ENCODE measurements at places on chromosomes 6 and 20. TPM values are rescaled to one million over a fixed set of nuclear protein-coding genes. Genes with fewer than 3 reads are reported as not detected.

GRCh38 chr6:130143709-130144108 lies 79.0 kb downstream of the SAMD3 start:
- DNase-seq, result no peak

The LY86 gene
- 2.1 TPM for total RNA-seq

The CCM2L gene
- 0.72 TPM for total RNA-seq

- no peak for DNase-seq
Measured at GRCh38 chr20:46708172-46708860, 1.1 kb upstream of the SLC2A10 start.

DNA sequence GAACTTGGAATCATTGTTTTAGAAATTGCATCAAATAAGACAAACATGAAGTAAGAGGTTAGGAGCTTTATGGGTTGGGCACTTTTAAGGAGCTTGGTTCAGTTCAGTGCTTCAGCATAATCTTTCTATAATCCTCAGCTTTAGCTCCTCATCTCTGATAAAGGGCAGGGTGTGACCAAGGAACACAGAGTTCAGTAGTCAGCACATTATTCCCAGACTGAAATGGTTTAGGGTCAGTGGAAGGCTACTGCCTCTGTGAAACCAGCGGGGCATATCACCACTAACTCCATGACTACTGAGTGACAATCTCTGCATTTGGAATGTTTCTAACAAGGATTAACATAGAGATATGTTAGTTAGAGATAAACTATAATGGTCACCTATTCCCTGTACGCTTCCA lies 36.9 kb downstream of the CRYBG1 start:
- no peak for DNase-seq

The PRR18 gene
- total RNA-seq, result not detected

DNA sequence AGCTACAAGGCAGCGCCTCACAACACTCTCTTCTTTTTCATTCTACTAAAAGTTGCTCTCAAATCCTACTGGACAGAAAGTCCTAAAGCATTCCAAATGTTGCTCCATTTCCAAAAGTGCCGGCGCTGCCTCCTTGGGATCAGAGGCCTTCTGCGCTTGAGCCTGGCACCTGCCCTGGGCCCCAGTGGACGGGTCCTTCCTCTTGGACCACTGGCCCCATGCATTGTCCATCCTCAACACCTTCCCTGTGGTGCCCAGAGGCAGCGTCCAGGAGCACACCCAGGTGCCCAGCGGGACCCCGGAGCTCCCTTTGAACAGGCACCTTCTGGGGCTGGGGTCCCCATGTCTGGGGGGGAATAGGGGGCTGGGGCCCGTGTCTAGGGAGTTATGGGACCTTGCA lies 205.2 kb downstream of the ERMARD start:
- peak; percentile 80 for DNase-seq

DNA sequence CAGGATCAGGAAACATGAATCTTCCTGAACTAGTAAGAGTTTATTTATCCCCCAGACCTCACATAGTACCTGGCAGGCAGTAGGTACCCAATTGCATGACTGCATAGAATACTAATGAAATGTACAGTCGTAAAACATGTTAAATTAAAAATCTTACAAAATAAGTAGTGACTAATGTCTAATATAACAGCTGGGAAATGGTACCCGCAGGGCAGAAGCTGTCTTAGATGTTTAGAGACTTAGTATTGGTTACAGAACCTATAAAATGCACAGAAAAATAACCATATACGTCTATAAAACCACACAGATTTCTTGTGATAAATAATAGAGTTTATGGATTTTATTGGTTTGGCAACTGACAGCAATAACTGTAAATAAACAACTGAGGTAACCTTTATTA lies 139.1 kb upstream of the GMDS start:
- no peak for DNase-seq

The NKX2-4 gene
- total RNA-seq, result not detected

GRCh38 chr6:11368760-11369159 lies 136.3 kb upstream of the NEDD9 start:
- DNase-seq, result no peak

GRCh38 chr6:52749556-52750152 lies 13.6 kb downstream of the GSTA2 start:
- DNase-seq, result no peak

The LTB gene
- total RNA-seq, result 1.1 TPM

The ANKRD6 gene
- 5.4 TPM for total RNA-seq

The CLPSL2 gene
- not detected for total RNA-seq

- no peak for DNase-seq
Measured at GRCh38 chr6:108531332-108531731, 29.4 kb upstream of the FOXO3 start.

DNA sequence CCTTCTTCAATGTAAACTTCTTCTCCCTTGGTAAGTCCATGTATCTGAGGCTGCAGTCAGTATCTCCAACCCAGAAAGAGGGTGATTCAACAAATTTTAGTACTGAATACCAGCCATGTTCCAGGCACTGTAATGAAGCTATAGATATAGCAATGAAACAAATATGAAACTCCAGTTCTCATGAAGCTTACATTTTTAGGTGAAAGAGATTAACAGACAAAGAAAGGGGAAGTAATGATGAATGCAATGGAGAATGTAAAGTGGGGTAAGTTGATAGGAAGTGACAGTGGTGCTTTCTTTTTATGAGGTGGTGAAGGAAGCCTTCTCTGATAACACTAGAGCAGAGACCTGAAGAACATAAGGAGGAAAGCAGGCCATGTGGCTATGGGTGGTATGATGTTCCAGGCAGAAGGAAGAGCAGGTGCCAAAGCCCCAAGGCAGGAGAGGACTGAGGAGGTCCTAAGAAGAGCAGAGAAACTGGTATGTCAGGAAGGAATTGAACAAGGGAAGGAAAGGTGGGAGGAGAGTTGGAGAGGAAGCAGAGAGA lies 143.6 kb downstream of the TFAP2B start:
- no peak for DNase-seq

- DNase-seq, result peak; percentile 27
Measured at GRCh38 chr6:144036064-144036834, 28.2 kb upstream of the PLAGL1 start.

- peak; percentile 34 for DNase-seq
Measured at GRCh38 chr6:5302995-5303622, 41.8 kb downstream of the FARS2 start.

GRCh38 chr6:75512591-75512990 lies 19.0 kb upstream of the FILIP1 start:
- DNase-seq, result no peak

The CTAGE9 gene
- total RNA-seq, result not detected

GRCh38 chr20:1888796-1889463 lies 6.3 kb upstream of the SIRPA start:
- DNase-seq, result no peak

- peak; percentile 67 for DNase-seq
Measured at GRCh38 chr6:75210885-75211739, 5.3 kb upstream of the COL12A1 start.

The JAG1 gene
- total RNA-seq, result 238 TPM

- no peak for DNase-seq
Measured at GRCh38 chr6:131581523-131581922, 8.5 kb downstream of the ARG1 start.

The EYS gene
- total RNA-seq, result not detected

The MMS22L gene
- total RNA-seq, result 3.5 TPM

The PPIL6 gene
- 2.8 TPM for total RNA-seq

DNA sequence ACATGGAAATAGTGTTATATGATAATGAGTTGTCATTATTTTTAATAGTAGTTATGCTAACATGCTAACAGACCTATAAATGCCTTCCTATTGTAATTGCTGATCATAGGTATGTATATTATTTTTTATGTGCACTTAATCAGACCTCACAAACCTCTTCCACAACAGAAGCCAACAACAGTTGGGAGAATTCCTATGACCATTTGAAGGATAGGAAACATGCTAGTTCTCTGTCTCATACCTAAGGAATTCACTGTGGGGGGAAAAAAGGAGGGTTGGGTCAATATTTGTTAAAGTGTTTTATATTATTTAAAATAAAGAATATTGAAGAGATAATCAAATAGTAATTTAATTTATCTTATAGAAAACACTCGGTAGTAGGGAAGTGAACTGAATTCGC lies 990.9 kb downstream of the EPHA7 start:
- DNase-seq, result no peak

The RFX6 gene
- total RNA-seq, result not detected

The NT5E gene
- 12.8 TPM for total RNA-seq

- no peak for DNase-seq
Measured at GRCh38 chr20:41393705-41394066, 27.1 kb upstream of the EMILIN3 start.

The MRPL18 gene
- total RNA-seq, result 59.5 TPM

The BPIFB1 gene
- total RNA-seq, result not detected

The SERPINB1 gene
- total RNA-seq, result 12.6 TPM

The GPR6 gene
- not detected for total RNA-seq

GRCh38 chr6:4503700-4504099 lies 272.5 kb upstream of the CDYL start:
- DNase-seq, result no peak

The CGA gene
- 1.4 TPM for total RNA-seq

The FUCA2 gene
- total RNA-seq, result 11.4 TPM

DNA sequence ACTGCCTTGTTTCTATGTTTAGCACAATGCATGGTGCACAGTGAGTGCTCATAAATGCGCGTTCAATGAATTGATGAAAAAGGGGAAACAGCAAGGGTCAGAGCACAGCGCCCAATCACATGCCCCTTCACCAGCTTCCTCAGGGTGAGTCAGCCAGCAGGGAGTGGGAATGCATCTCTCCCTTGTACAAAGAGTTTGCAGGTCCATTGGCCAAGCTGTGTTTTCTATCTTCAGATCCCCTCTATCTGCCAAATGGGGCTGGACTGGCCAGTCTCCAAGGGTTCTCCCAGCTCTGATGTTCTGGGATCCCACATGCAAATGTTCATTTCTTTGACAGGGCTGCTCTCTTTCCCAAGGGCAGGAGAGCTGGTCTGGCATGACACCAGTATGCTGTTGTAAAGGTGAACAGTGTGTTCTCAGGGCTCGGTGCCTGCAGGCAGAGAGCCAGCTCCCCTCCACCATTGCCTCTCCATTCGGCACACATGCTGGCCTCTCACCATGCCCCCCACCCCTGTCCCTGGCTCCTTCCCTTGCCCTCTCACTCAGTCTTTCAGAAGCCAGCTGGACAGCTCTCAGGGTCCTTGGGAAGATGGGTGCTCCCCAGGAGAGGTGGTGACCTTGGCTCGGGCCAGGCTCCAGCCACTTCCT lies 25.0 kb downstream of the ANGPT4 start:
- DNase-seq, result no peak

The APCDD1L gene
- 2.4 TPM for total RNA-seq

GRCh38 chr20:62156592-62157386 lies 13.2 kb downstream of the SS18L1 start:
- peak; percentile 91 for DNase-seq

DNA sequence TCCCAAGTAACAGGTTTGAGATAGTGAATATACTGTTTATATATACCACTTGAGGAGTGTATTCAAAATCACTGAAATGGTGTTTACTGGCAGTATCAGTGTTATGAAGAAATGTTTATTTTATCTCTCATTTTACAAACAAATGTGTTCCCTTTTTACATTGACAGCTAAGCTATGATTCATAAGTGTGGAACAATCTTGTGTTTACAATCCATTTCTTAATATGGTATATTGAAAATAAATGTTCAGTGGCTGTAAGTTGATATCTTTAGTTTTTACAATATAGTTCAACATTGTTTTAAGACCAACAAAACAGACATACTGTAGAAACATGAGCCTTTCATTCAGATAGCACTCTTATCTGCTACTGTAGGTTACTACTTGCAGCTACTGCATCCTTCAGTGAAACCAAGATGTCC lies 14.3 kb downstream of the PHF3 start:
- DNase-seq, result no peak

The SLC17A3 gene
- total RNA-seq, result not detected

The MAFB gene
- 40.4 TPM for total RNA-seq

The CRISP3 gene
- 7.6 TPM for total RNA-seq

The SIM1 gene
- total RNA-seq, result 0.66 TPM

DNA sequence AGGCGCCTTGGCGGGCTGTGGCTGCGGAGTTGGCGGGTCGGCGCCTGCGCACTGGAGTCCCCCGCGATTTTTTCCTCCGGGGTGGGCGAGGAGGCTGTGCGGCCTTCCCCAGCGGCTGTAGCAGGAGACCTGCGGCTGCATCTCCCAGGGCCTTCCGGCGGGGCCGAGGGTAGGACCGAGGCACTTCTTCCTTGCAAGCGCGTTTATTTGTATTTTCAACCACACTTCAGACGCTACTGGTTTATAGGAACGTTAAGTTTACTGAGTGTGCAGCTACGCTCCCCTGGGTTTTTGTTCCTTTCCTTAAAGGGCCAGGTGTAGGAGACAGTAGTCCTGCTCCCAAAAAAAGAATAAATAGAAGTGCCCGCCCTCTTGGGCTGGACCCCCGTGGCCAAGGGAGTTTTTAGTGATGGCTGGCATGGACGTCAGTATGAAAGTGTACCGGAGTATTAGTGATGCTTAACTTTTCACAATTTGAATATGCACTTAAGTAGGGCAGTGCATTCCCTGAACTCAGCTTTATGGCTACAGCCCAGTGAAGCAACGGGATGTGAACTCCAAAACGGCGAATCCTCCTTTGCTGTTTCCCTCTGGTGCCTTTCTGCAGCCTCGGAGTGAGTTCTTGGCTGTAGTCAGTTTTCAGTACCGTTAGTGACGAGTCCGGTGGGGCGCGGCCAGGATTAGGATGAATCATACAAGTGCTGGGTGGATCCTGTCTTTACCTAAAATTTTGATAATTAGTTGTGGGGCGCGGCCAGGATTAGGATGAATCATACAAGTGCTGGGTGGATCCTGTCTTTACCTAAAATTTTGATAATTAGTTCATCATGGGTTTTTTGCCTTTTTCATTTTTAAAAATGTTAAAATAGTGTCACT lies 1.0 kb upstream of the FBXO5 start:
- DNase-seq, result peak; percentile 92

DNA sequence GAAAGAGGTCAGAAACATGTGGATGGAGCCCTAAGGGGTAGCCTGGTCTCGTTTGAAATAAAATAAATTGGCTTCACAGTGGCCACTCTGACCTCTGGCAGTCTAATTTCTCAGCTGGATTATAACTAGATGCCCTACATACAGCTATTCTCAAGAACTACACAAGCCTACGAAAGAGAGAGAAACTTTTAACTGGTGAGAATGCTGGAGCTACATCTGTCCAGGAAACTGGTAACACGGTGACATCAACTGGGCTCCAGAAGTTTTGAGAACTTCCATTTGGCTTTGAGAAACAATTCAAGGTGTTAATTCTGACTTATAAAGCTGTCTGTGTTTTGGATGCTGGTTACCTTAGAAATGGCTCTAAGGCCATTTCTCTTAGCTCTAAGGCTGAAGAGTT lies 187.3 kb upstream of the TENT5A start:
- no peak for DNase-seq
